Activated CD4-positive, alpha-beta T cell treated with anti-CD3 and anti-CD28 coated beads, Interleukin-2, amount 50 U/mL, for 48 hours (primary cell): ENCODE measurements at places on chromosomes 4 and X.

DNA sequence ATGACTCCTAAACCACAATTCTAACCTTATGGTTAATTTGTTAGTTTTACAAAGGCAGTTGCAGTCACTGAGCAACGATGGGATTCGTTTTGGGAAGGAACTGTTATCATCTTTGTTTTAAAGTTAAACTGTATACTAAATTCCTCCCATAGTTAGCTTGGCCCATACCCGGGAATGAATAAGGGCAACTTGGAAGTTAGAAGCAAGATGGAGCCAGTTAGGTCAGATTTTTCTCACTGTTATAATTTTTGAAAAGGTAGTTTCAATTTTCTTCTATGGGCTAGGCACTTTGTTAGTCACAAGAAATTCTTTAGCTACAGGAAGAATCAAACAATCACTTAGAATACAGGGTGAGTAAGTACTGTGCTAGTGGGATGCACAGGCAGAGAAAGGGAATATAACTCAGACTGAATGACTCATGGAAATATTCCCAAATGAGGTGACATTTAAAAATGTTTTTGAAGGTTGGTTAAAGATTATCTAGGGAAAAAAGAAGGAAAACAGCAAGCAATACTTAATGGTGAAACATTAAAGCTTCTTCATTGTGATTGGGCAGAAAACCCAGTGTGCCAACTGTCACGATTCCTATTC lies 153.6 kb downstream of the MAGEB17 start:
- DNase-seq = no peak

DNA sequence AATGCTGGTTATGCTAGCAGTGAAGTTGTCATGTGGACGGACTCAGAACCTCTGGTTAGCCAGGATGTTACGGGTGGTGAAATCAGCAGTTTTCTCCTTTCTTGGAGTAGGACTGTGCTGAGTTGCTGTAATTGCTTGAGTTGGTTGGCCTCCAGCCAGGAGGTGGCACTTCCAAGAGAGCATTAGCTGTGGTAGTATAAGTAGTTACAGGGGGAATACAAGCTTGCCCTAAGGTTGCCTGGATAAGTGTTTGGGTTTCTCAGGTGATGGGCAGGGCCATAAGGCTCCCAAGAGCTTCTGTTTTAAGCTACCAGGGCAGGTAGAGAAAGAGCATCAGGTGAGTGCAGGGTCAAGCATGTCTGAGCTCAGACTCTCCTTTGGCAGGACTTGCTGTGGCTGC lies 103.0 kb downstream of the ZNF518B start:
- DNase-seq = no peak

DNA sequence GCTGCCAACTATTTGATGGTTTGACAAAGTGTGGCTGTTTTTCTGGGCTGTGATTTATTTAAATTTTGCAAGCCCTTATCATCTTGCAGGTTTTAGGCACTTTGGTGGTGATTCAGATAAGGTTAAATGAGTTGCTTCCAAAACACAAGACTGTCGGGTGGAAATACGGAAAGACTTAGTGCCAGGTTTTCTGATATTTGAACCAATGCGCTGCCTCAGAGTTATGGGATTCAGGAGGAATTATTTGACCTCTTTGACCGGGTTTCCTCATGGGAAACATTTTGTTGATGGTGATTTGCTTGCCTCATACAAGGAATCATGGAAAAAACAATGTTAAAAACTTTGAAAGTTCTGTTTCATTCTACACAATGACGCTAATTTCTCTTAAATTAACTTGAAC lies 136.1 kb upstream of the MAP9 start:
- no peak for DNase-seq

GRCh38 chr4:151851354-151851753 lies 90.5 kb upstream of the GATB start:
- no peak for DNase-seq

DNA sequence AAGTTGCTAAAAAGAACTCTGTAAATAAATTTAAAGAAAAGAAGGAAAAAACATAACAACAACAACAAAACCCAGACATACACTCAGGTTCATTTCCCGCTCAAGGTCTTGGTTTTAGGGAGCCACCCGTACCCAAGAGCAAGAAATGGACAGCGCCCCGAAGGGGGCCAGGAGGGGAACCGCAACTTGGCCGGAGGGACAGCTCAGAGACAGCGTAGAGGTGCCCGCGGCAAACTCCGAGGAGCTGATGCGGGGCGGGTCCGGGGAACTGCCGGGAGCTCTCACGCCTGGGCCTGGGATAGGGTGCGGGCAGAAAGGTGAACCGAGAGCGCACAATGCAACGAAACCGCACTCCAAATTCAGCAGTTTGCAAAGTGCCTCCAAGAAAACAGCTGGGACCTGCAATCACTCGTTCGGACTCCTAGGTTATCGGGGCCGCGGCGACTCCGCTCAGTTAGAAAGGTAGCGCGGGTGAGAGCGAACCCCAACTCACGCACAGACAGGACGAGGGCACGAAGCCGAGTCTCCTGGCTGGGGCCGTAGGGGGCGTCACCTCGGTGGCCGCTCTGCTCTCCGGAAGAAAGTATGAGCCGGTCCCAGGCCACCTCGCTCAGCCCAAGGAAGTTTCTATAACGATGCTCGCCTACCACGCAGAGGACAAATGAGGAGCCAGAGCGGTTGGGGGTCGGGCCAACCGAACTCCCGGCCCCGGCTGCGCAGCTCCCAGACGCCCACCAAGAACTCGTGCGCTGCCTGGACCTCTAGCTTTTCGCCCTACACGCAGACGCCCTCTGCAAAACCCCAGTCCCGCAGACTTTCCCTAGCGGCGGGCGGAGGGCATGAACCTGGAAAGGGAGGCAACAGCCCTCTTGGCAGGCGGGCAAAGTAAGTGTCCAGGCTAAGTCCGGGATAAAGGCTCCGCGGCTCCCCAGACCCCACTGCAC lies 1.4 kb downstream of the NDNF start:
- DNase-seq = peak; percentile 42

DNA sequence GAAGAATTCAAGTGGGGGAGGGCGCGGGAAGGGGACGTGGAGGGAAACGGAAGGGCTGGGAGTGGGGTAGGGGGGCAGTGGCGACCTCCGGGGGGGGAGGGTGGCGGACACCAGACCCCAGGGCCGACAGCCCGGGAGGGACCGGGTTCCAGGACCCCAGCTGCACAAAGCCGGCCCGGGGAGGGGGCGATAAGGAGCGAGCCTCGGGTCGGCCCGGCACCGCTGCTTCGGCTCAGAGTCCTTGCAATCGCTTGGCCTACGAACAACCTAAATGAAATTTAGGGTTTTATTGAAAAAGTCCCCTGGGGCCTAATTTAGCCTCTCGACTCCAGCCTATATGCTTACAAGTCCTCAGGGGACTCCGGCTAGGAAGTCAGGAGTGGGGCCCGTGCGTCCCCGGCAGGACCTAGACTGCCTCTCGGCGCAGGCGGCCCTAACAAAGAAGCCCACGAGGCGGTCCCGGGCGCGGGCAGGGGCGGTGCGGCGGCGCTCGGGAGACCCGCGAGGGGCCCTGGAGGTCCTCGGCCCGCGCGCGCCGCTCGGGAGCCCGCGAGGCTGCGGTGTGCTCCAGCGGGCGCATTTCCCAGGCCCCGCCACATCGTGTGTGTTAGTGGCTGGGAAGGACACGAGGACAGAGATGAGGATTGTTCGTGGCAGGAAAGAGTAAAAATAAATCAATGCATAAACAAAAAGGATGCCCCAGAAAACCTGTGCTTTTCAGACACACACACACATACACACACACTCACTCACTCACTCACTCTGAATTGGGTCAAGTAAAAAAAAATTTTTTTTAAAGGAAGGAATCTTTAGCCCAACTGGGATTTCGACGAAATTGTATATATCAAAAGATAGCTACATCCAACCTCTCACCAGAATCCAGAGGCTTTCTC lies 70.0 kb downstream of the MGST2 start:
- DNase-seq = peak; percentile 0

DNA sequence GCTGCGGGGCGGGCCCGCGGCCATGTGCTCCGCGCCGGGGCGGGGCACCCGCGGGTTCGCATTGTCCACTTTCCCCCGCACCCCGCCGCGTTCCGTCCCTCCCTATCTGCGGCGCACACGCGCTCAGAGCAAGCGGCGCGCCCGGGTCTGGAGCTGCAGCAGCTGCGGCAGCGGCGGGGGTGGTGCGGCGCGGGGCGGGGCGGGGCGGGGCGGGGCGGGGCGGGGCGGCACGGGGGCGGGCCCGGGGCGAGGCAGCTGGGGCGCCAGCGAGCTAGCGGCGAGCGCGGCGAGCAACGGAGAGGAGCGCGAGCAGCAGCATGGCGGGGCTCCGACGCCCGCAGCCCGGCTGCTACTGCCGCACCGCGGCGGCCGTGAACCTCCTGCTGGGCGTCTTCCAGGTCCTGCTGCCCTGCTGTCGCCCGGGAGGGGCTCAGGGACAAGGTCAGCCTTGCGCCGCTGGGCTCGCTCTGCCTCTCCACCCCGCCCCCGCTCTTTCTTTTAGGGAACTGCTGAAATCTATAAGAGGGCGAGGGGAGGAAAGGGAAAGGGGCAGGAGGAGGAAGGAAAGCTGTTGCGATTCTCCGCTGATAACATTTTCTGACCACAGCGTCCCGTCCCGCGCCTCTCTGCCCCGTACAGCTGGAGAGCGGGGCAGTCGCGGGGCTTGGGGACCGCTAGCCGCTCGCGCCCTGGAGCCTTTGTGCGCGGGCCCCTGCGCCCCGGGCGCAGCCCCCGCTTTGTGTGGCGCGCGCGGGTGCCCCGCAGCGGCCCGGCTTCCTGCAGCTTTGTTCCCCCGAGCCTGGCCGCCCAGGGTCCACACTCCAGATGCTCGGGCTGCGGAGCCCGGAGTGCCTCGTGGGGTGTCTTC lies at the start of gene TMEM131L:
TMEM131L (plus strand) TSS at position 280 of the 868 bp plus-strand sequence; CDS start at position 318, 38 bp downstream.
- peak; percentile 64 for DNase-seq

DNA sequence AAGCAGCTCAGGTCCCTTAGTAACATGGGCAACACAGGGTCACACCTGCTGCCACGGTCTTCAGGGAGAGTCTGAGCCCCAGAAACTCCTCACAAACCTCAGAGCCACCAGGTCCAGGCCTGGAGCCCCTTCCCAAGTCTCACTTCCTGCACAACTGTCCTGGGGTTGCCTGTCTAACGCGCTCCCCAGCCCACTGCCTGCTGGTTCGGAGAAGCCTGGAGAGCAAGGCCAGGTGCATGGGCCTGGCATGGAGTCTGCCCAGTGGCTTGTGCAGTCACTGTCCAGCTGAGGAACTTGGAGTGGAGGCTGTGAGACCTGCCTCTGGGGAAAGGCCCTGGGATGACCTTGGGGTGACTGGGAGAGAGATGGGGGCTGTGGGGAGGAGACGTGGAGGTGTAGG lies 28.0 kb downstream of the FAM53A start:
- no peak for DNase-seq

DNA sequence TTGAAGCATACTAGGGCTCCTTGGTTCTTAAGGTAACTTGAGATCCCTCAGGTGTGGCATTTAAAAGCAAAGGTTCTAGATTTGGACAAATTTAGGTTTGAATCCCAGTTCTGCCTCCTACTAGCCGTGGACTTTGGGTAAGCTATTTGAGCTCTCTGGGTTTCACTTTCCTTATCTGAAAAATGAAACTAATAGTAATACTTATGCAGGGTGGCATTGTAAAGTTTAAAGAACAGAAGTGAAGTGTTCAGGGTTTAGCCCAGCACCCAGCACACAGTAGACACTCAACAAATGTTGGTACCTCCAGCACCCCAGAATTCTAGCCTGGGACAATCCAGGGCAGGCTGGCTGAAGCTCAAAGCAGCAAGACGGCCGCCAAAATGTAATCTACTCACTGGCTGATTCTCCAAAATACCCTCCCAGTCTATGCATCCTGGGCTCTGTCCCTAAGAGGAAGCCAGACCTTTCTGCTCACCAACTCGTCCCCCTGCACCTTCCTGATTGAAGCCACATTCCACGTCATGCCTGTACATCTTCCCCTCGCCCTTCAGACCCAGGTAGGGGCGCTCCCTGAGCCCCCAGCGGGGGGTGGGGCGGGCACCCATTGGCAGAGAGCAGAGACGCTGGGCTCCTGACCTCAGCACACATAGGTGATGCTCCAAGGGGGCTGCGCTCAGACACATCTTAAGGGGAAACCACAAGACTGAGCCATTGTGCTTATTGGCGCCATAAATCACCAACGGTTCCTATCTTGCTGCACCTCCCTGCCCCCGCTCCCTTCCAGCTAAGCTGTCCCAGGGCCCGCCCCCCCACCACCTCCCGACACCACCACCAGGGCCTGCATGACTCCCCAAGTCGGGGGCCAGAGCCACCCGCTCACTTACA lies 160.6 kb downstream of the BCOR start:
- DNase-seq = peak; percentile 3

DNA sequence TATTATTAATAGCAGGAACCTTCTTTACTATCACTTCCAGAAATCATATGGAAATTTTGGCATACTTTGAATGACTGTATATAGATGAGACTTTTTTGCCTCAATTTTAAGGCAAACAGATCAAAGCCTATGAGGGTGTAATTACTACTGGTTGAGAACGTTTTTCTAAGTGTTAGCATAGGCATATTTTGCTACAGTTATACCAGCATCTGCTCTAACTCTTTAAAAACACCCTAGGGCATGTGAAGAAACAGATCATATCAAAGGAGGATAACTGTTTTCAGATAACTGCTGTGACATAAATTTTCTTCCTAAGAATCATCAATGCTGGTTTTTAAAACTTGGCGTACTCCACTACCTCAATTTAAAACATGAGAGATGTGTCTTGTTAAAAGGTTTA lies 1155.3 kb downstream of the FSTL5 start:
- DNase-seq = no peak

DNA sequence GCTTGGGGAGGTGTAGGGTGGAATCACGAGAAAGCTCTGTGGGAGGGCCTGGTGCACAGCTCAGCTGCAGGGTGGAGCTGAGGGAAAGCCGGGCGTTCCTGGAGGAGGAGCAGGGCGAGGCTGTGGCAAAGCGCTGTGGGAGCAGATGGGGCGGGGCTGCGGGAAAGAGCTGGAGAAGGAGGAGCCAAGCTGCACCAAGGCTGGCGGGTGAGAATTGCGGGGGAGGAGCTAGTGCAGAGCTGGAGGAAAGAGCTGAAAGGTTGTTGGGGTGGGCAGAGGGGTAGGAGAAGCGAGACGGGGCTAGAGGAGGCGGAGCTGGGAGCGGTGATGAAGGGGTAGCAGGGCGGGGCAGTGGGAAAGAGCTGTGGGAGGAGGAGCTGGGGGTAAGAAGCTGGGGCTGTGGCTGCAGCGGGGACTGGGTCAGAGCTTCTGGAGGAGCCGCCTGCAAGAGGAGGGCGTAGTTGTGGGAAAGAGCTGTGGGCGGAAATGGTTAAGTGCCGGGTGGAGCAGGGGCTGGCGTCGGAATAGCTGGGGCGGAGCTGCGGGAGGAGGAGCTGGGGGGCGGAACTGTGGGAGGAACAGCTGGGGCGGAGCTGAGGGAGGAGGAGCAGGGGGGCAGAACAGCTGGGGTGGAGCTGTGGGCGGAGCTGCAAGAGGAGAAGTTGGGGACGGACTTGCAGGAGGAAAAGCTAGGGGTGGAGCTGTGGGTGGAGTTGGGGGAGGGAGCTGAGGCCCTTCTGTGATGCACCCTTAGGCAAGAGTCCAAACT lies 1.8 kb upstream of the EOLA2 start:
- DNase-seq = peak; percentile 95

DNA sequence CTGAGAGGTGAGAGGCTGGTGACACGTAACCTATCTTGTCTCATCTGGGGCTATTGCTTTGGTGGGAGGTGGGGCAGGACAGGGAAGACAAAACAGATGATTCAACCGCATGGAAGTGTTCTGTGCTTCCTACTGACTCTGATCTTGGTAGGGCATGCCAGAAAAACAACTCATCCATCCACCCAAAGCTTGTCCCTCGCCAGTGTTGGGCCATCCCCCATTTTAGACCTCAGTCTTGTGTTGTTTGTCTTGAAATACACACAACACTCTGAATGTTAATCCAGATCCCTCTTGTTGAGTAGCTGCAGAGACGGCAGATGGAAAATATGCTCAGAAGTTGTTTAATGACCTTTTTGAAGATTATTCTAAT lies 377 bp downstream of the CHRNA9 start:
- no peak for DNase-seq

GRCh38 chrX:114073926-114074325 lies 510.0 kb upstream of the HTR2C start:
- no peak for DNase-seq

GRCh38 chr4:58063404-58064160 lies 953.4 kb upstream of the IGFBP7 start:
- no peak for DNase-seq
